ENCODE measurements at places on chromosomes 11 and 22. TPM values are rescaled to one million over a fixed set of nuclear protein-coding genes. Genes with fewer than 3 reads are reported as not detected.

Gene SPON1
- 4.6 TPM for total RNA-seq

- no peak for DNase-seq
These were observed 352.8 kb downstream of the BUD13 start for GRCh38 chr11:116420030-116420429.

DNA sequence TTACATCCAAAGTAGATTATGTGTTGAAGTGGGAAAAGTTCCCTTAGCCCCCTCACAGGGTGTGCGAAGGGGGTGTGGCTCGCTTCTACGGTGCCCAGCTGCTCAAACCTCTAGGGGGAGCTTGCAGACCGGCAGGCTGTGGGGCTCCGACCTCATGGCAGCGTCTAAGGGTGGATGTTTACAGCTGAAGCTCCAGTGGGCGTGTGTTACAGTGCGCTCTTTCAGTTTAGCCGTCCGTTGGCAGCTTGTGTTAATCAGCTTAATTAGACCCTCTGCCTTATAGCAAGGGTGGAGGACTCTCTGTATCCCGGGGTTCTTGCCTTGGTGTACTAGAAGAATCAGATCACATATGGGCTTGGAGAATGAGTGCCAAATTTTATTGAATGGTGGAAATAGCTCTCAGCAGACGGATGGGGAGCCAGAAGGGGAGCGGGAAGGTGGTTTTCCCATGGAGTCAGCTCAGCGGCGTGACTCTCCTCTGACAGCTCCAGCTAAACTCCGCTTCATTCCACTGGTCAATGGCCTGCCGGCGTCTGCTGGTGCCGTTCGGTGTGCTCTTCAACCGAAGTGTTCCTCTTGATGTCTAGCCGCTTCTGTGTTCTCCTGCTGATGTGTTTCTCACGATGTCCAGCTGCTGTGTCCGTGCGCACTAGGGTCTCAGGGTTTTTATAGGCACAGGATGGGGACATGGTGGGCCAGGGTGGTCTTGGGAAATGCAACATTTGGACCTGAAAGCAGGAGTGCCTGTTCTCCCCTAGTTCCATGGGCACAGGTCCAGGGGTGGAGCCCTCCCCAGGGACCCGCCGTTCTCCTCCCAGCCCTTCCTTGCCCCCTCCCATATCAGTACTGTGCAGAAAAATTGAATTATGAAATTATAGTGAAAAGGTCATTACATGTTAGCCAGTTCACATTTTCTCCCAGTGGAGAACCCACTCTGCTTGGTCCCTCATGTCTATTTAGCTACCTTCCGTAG lies 28.6 kb upstream of the OR10G7 start:
- DNase-seq: peak; percentile 52

Gene PNPLA3
- total RNA-seq: 10.7 TPM

GRCh38 chr11:1760351-1761109 lies 3.2 kb downstream of the CTSD start:
- DNase-seq: peak; percentile 52

DNA sequence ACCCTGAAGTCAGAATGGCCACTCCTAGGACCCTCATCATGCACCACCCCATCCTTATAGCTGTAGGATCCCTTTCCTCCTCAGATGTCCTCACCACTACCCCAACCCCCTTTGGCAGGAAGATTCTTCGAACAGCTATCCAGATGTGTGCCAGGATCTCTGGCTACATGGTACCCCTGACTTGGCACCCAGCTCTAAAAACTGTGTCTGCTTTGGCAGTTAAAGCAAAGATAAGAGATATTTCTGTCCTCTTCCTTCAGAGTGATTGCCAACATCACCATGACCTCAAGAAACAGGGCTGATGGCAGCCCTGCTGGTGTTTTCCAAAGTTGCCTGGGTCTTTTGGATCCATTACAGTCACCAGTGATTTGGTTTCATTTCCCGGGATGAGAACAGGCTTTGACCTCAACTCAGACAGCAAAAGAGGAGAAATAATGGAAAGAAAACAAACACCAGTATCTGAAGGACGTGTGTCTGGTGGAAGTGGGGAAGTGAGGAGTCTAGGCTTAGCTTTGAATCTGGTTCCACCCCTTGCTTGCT lies 4.3 kb upstream of the NRIP3 start:
- DNase-seq: no peak

- DNase-seq: no peak
These were observed 22.6 kb upstream of the NCR3LG1 start for GRCh38 chr11:17328871-17329494.

All from H7 (cell line).